ENCODE measurements at places on chromosomes 11 and 22. TPM values are rescaled to one million over a fixed set of nuclear protein-coding genes. Genes with fewer than 3 reads are reported as not detected.

Gene MRGPRX4
- not detected for total RNA-seq

Gene HTR3A
- total RNA-seq, result 0.29 TPM

Gene NPAS4
- 1.5 TPM for total RNA-seq

Gene LAYN
- total RNA-seq, result 20.5 TPM

Gene SCARF2
- 17.6 TPM for total RNA-seq

Gene GSTT2B
- 16.2 TPM for total RNA-seq

Gene ADAMTS15
- total RNA-seq, result 3.2 TPM

Gene TIMM10B
- 53.9 TPM for total RNA-seq

Gene VPREB1
- total RNA-seq, result not detected

Gene CARD10
- total RNA-seq, result 62.8 TPM

Gene CYP2D6
- 2.7 TPM for total RNA-seq

Gene APOA4
- not detected for total RNA-seq

Gene KIF18A
- 1.0 TPM for total RNA-seq

Gene SAA2
- 20.3 TPM for total RNA-seq

Gene KRTAP5-6
- not detected for total RNA-seq

Gene ST14
- 193 TPM for total RNA-seq

Gene KRTAP5-11
- not detected for total RNA-seq

Gene MMP8
- not detected for total RNA-seq

Gene MEI1
- total RNA-seq, result 1.4 TPM

Gene CELF1
- 102 TPM for total RNA-seq

Gene CNTN5
- 0.17 TPM for total RNA-seq

Gene P4HA3
- total RNA-seq, result 1.0 TPM

Gene NLRP10
- not detected for total RNA-seq

Gene SPON1
- 195 TPM for total RNA-seq

Gene ANKK1
- 0.29 TPM for total RNA-seq

Gene FDXACB1
- 1.8 TPM for total RNA-seq

Gene YPEL4
- 1.9 TPM for total RNA-seq

Gene CECR2
- 0.89 TPM for total RNA-seq

Gene APOBEC3H
- 1.4 TPM for total RNA-seq

Gene GP1BB
- total RNA-seq, result 5.4 TPM

Gene SLC22A9
- 0.72 TPM for total RNA-seq

Gene CAT
- 147 TPM for total RNA-seq

Gene PARVA
- 105 TPM for total RNA-seq

Gene GGTLC2
- total RNA-seq, result not detected

Gene APOBEC3B
- total RNA-seq, result 1.8 TPM

Gene GNAZ
- total RNA-seq, result 119 TPM

Gene OR9Q1
- total RNA-seq, result not detected

Data from mucosa of gallbladder (tissue), 1 donor.